ENCODE measurements at places on chromosomes 2 and 18.
A peak's percentile ranks its signal among the peaks of the same experiment; 100 is the strongest.

- peak; percentile 68 for DNase-seq
Measured at GRCh38 chr18:46497129-46497528, 159.9 kb downstream of the LOXHD1 start.

- no peak for DNase-seq
Measured at GRCh38 chr2:196544906-196545433, 94.5 kb upstream of the CCDC150 start.

DNA sequence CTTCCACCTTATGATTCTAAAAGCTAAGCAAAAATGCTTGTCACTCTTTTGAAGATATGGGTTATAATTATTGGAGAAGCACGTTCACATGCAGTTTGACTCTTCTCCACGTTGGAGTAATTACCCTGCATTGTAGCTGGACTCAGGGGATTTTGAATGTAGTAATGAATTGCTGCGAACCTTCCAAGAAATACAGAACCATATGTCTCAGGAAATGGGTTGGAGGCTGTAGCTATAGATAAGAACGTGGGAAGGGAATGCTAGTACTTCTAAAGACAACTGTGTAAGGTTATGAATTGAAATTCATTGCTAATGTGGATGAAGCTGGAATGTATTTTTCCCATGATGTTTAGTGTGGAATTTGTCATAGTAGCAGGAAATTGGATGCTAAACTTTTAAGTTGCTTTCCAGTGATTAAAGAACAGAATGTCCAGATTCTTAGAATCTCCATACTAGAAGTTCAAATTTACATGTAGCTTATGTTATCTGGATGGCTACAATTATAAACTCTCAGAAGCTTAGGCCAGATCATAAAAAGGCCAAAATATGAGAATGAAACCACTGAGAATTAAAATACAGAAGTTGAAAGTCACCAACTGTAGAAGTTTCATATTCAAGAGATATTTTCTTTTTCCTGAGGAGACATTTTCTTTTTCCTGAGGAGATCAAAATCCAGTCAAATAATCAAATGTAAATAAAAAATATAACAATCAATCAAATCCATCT lies 27.3 kb upstream of the SPOPL start:
- DNase-seq = no peak

DNA sequence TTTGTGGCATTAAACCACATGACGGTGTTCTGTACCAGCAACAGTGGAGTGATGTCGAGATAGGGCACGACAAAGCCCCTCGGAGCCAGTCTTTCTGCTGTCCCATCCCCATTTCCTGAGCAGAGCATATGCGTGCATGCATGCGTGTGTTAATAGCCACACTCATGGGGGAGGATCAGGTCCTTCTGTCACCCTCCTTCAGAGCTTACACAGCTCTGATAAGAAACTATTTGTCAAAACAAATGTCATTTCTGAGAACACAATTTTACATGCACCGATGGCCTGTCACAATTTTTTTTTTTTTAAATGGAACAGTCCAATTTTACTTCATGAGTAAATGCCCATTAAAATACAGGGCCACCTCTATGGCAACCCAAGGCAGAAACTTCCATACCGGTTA lies 95.9 kb upstream of the ZBTB14 start:
- DNase-seq = no peak

DNA sequence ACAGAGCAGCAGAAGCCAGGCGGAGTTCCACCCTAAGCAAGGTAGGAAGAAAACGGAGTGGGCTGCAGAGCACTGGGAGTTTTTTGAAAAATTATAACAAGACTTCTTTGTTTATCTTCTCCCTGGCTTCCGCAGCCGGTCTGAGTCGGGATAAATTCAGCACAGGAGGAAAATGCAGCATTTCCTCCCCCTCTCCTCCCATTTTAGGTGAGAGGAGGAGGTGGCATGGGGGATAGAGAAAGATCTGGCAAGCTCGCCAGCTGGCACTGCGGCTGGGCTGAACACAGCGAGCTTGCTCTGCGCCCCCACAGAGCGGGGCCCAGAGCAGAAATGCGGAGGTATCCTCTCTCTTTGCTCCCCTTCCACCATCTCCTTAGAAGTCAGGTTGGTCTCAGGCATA lies 17.7 kb upstream of the CHRNA1 start:
- DNase-seq = no peak

DNA sequence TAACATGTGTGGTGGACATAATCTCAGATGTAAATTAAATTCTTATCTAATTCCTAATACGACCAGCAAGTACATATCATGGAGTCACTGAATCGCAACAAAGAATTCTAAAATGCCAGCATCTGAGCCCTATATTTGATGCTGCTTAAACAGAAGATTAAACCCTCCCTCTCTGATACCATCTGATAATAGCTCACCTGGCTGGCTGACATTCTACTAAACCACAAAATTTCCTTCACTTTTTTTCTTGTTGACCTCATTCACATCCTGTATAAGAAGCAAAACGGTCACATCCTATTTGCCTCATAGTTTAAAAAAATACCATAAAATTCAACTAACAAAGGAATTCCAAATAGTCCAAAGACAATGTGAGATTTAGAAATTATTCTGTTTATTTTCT lies 371.6 kb upstream of the SLC8A1 start:
- DNase-seq = no peak

DNA sequence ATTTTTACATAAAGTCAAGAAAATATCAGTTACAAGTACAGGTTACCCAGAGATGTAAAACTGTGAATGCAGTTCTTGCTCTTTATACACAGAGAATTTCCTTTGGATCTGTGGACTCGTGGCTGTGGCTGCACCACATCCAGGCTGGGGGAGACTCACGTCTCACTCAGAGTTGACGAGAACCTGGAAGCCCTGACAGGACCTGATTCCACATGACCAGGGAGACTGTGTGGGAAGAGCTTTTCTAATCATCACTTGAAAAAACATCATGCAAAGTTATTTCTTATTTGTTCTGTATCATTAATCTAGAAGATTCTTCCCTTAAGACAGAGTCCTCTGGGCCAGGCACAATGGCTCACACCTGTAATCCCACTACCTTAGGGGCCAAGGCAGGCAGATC lies 1159.0 kb downstream of the RPIA start:
- DNase-seq = no peak

GRCh38 chr2:168915441-168916330 lies 14.6 kb downstream of the G6PC2 start:
- DNase-seq = no peak

DNA sequence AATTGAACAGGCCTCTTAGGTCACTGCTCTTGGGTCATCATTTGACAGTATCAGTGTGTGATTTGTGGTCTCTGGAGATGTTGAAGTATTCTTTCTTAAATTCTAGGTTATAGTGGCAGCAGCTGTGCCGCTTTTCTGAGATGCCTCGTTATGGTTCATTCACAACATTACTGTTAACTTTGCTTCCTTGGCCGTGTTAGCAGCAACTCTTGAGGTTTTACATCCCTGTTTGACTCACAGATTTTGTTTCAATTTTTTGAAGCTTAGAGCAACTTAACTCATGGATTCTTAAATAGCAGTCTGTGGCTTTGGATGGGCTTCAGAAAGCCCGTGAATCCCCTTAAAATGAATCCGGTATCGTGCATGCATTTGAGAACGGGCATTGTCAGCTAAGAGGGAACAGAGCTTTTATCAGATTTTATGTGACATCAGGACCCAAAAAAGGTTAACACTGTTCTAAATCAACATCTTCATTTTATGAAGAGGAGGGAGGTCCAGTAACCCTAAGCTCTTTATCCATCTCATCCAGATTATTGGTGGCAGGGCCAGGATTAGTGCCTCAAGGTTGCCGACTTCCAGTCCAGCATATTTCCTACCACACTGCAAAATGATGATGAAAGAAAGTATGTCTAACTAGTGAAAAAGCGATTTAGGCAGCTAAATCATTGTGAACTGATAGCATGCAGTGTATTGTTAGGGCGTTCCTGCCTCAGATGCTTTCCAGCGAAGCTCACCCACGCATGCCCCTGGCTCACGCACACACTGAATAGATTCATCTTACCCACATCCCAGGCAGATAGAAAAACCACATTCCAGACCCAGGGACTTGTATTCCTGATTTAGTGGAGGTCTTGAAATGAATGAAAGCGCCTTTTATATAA lies 5.1 kb downstream of the TRIB2 start:
- DNase-seq = no peak

GRCh38 chr2:33354981-33355380 lies 121.5 kb upstream of the RASGRP3 start:
- DNase-seq = no peak

GRCh38 chr2:108369153-108369552 lies 8.6 kb upstream of the SULT1C4 start:
- no peak for DNase-seq

DNA sequence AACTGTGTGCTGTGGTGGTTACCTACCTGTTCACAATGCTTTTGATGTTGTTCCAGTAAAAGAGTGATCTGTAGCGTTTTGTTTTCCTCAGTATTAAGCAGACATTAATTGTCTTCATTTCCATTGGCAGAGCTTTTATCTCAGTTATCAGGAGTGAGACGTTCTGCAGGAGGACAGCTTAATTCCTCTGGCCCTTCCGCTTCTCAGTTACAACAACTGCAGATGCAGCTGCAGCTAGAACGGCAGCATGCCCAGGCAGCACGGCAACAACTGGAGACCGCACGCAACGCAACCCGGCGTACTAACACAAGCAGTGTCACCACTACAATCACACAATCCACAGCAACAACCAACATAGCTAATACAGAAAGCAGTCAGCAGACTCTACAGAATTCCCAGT lies 78.3 kb downstream of the KCMF1 start:
- no peak for DNase-seq

GRCh38 chr2:189142893-189143759 lies 36.4 kb downstream of the COL5A2 start:
- no peak for DNase-seq

- no peak for DNase-seq
Measured at GRCh38 chr18:74528478-74528877, 5.8 kb upstream of the CNDP1 start.

DNA sequence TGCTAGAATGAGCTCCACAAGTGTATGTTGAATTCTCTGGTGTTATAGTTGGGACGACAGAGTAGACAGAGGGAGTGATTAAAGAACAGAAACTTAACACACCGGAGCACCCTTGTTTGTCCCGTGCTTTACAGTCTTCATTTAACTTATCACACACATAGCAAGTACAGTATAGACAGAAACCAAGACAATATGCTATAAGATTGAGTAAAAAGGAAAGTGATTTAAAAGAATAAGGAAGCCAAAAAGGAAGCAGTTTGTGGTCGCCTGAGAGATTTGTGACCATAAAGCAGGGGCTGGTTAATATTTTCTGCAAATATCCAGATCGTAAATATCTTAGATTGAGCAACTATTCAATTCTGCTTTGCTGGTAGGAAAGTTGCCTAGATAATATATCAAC lies 1128.4 kb downstream of the TSN start:
- DNase-seq = no peak

DNA sequence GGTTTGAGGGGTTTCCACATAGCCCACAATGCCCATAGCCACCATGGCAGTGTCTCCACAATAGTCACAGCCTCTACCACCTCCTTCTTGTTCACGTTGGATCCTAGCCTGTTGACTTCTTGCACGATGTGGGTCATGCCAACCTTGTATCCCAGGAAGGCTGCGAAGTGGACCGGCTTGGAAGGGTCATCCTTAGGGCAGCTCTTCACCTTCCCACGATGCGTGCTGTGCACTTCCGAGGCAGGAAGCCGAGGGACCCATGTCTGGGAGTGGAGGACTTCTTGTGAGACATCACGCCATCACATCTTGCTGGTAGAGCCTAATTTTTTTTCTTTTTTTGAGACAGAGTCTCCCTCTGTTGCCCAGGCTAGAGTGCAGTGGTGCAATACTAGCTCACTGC lies 144.6 kb upstream of the ASB18 start:
- DNase-seq = no peak

GRCh38 chr18:248053-248452 lies 19.8 kb downstream of the THOC1 start:
- DNase-seq = no peak

GRCh38 chr2:141020346-141020745 lies 1110.5 kb downstream of the LRP1B start:
- DNase-seq = no peak

- DNase-seq = no peak
Measured at GRCh38 chr2:11674983-11675382, 5.0 kb upstream of the NTSR2 start.

- no peak for DNase-seq
Measured at GRCh38 chr2:79219383-79219988, 59.9 kb upstream of the REG3A start.

DNA sequence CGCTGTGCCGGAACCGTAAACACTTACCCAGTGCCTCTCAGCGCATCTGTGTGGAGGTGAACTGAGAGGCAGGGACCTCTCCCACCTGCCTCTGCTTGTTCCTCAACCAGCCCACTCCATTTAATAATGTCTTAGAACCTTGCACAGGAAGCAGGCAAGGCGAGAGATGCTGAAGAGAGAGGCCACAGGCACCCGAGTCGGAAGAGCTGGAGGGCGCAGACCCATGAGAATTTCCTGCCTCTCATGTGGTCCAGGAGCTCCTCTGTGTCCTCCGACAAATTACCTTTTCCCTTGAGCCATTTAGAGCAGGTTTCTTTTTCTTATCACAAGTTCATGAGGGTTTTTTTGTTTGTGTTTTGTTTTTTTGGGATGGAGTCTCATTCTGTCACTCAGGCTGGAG lies 4.9 kb upstream of the RFX8 start:
- DNase-seq = no peak

- DNase-seq = no peak
Measured at GRCh38 chr2:85729825-85730510, 23.8 kb upstream of the ATOH8 start.

- DNase-seq = no peak
Measured at GRCh38 chr18:63266888-63267790, 52.4 kb downstream of the BCL2 start.

DNA sequence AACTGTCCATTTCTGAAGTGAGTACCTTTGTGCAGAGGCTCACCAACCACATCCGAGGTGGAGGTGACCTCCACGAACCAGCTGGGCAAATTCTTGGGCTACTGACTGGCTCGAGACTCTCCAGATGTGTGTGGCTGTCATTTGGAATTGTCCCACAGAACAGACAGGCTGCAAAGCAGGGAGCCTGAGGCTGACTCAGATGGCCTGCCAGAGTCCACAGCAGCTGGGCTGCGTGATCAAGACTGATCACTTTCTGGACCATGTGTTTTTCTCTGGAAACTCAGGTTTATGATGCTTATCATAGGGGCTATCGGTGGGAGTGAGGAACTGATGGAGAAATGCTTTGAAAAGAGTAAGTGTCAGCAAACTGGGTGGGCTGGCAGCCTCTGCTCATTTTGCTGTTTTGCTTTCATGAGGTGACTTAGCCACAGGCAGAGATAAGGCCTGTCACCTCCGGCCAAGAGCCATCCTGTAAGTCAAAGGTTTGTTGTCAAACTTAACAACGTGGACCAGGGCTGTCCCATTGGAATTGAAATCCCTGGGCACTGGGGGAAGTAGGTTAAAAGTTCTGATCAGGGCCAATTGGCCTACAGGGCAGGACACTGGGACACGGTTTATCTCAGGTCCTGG lies 120.4 kb downstream of the LIPG start:
- DNase-seq = no peak

- DNase-seq = no peak
Measured at GRCh38 chr2:167264380-167264779, 376.1 kb downstream of the XIRP2 start.
